Urinary bladder (tissue), 4 donors: ENCODE measurements at places on chromosomes 2 and 18. TPM values are rescaled to one million over a fixed set of nuclear protein-coding genes. Genes with fewer than 3 reads are reported as not detected.

Gene ITGB6
- 25.2 TPM for total RNA-seq

Gene CFAP221
- 0.95 TPM for total RNA-seq

Gene SIX3
- total RNA-seq = not detected

Gene FHOD3
- total RNA-seq = 27.2 TPM

Gene CCT7
- 117 TPM for total RNA-seq

Gene HOXD12
- 2.2 TPM for total RNA-seq

DNA sequence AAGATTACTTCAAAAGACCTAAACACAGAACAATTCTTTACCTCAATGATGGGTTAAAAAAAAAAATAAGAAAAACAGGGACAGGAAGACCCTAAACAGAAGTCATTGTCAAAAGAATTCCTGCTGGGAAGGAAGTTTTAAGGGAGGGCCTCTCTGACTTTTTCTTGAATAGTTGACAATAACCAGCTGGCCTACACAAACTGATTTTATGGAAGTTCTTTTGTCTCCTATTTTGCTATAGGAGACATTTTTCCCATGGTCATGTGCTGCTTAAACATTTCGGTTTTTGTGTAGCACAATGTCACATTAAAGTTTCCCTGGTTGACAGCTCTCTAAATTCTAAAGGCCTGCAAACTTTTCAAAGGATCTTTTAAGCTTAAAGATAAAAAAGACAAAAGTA, 55.3 kb downstream of the RFTN2 start:
- DNase-seq = no peak

DNA sequence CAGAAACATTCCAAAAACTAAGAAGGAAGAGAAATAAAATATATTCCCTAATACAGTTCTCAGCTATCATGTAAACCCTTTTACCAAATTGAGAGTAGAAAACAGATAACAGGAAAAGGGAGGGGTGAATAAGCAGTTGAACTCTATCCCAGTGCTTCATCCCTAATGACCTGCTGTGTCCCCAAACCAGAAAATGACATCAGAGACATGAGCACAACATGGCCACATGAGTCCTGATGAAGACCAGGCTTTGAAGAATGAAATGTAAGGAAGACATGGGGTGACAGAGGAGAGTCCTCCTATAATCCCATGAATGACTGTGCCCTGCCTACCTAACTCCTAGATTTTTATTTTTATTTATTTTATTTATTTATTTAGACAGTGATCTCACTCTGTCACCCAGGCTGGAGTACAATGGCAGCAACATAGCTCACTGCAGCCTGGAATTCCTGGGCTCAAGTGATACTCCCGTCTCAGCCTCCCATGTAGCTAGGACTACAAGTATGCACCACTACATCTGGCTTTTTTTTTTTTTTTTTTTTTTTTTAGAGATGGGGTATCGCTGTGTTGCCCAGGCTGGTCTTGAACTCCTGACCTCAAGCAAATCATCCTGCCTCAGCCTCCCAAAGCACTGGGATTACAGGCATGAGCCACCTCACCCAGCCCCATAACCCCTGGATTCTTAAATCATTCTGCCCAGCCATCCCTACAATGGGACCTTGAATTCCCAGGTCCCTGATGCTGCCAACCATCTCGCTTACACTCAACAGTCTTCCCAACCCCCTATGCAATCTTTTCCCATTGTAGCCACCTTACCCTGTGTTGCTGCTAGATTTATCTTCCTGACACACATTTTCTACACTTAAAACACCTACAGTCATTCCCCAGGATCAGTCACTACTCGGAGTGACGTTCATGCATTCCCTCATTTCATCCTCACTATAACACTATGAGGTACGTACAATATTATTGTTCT, 64.5 kb downstream of the ANKRD44 start:
- no peak for DNase-seq

GRCh38 chr2:119224391-119225104, 914 bp downstream of the STEAP3 start:
- DNase-seq = no peak

DNA sequence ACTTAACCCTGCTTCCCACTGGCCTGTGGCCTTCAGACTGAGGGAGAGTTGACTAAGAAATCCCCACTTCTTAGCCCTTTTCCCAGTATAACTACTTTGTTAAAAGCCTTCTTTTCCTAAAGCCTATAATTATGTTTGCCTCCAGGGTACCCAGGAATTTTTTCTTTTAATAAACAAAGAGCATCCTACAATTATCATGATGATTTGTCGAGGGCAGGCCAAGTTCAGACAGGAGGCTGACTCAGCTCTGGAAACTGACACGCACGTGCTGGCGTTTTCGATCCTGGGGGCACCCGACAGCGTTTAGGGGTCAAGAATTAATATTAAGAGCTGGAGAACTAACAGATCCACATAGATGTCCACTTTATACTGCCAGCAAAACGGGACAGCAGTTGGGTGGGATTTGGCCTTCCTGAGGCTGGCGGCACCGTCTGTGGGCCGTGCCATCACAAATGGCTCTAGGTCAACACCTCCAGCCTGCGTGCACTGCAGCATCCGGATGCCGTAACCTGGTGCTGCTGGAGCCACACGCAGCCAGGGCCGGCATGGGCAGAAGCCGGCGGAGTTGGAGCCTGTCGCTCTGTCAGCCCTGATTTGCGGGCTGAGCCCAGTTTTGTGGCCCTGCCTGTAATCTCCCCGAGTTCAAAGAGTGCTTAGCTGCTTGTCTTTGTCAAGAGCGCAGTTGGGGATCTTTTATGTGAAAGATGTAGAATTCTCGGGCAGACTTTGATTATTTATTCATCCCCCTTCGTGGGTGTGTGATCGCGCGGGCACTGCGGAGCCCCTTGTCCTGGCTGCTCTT, 191.0 kb downstream of the GLI2 start:
- no peak for DNase-seq

DNA sequence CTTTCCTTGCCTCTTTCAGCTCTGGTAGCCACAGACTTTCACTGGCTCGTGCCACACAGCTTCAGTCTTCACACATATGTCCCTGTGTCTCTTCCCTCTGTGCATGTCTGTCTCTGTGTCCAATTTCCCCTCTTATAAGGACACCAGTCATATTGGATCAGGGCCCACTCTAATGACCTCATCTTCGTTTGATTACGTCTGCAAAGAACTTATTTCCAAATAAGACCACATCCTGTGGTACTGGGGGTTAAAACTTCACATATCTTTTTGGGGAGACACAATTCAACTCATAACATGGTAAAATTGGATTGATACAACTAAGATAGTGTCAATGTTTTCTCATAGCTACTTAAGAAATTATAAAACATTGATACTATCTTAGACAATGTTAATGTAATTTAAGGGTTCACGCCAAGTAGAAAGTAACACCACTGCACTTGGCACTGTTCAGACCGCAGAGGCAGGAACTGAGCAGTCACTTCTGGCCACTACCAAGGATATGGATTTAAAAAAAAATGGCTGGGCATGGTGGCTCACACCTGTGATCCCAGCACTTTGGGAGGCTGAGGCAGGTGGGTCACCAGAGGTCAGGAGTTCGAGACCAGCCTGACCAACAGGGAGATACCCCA, 119.6 kb upstream of the EPAS1 start:
- no peak for DNase-seq

DNA sequence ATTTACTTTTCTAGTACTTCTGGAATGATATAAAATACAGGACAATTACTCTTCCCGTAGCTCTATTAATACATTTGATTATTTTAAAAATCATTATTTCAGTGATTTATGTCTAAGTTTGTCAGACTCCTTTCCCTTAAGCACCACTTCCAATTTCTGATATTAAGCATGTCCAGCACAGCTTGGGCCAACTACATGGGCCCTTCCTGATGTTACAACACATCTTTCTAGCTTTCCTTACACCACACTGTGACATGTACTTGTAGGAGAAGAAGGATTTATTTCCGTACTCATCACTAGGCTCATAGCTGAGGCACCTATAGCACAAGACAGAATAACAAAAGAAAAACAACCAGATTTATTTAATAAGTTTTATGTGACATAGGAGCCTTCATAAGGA, 134.8 kb upstream of the HNRNPA3 start:
- no peak for DNase-seq

DNA sequence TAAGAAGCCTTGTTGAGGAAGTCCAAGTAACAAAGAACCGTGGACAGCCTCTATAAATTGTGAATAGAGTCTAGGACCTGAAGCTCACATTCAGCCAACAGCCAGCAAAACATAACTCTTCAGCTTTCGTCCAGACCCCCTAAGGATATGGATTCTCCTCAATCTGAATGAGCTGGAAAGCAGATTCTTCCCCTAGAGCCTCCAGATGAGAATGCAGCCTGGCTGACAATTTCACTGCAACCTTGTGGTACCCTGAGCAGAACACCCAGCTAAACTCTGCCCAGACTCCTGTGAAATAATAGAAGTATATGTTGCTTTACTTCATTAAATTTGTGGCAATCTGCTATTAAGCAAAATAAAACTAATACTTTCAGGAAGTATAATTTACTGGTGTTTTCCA, 483.5 kb upstream of the SLC8A1 start:
- DNase-seq = no peak

GRCh38 chr2:186751790-186752189, 57.9 kb downstream of the FAM171B start:
- no peak for DNase-seq

GRCh38 chr2:163491850-163492249, 244.0 kb downstream of the FIGN start:
- no peak for DNase-seq
